ENCODE measurements at places on chromosomes 2 and 18.
A peak's percentile ranks its signal among the peaks of the same experiment; 100 is the strongest.

DNA sequence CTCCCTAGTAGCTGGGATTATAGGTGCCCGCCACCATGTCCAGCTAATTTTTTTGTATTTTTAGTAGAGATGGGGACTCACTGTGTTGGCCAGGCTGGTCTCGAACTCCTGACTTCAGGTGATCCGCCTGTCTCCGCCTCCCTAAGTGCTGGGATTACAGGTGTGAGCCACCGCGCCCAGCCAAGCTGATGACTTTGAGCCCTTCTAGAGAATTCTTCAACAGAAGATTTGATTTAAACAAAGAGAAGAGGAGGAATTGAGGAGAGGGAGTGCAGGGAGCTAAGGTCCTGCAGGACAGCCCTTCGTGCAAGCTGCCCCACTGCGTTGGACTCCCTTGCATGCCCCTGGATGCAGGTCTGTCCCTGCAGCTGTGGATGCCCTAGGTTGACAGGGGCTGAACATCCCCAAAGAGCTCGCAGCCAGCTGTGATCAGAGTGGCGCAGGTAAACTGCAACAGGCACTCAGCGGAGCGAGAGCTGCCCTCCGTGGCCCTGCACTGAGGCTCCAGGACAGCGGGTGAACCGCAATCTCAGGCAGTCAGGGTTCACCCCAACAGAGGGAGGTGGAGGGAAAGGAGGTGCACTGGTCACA is 13.7 kb downstream of the ADRA2B start:
- DNase-seq, result no peak

DNA sequence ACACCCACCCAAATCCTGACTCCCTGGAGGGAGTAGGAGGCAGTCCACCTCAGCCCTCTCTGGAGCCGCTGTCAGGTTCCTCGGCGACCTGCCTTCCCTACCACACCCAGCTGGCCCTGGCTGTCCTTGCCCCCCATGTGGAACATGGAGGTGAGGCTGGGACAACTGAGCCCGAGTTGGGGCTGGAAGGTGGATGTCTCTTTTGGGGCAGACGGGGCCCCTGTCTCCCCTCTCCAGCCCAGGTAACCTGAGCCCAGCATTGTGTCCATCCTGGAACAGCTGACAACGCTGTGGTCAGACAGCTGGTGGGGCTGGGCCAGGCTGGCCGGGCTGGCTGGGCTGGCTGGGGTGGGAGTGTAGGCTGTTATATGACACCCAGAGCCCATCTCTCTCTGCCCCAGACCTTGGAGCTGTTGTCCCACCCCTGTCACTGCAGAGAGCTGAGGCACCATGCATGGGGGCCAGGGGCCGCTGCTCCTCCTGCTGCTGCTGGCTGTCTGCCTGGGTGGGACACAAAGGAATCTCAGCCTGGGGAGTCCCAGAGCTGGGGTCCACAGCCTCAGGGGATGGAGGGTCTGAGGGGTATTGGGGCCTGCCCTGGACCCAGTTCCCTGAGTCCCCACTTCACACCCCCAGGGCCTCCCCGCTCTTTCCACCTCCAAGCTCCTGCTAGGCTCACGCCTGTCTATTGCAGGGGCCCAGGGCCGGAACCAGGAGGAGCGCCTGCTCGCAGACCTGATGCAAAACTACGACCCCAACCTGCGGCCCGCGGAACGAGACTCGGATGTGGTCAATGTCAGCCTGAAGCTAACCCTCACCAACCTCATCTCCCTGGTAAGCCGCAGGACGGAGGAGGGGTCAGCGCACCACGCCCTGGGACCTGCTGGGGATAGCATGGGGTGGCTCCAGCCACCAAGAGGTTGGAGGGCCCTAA is at the start of gene CHRNG:
TSS of gene CHRNG (plus strand) at position 395 of the 934 bp plus-strand sequence. CDS start at position 451, 56 bp downstream.
- DNase-seq, result no peak

DNA sequence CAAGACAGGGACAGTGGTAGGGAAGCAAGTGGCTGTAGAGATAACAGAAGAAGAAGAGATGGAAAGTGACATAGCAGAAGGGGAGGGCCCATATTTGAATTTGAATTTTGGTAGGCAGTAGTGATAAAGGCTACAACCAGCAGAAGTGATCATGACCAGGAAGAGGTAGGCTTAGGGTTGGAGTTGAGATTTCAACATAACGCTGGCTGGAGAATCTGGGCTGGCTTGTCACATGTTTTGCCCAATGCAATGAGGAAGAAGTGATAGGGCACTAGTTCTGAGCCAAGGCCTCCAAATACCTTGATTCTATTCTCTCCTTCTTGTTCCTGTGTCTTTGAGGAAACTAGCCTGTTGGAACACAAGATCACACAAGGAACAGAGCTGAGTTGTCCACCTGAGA is 69.4 kb downstream of the SCG2 start:
- no peak for DNase-seq

GRCh38 chr2:65916785-65917295 is 484.4 kb upstream of the SPRED2 start:
- no peak for DNase-seq

DNA sequence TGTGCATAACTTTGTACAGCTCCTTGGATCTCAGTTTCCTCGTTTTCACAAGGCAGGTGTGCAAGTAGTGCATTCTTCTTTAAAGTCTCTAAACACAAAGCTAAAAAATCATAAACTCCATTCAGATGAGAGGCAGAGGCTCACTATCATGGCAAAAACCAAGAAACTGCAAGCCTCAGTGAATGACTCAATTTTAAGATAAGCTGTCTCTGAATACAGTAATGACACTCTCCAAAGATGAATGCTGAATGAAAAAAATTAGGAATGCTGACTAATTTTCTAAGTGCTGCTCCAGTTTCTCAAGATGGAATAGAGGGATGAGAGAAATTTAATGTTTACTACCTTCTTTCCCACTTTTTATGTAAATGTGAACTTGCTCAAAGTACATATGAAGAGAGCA is 17.2 kb downstream of the B4GALT6 start:
- DNase-seq, result no peak

DNA sequence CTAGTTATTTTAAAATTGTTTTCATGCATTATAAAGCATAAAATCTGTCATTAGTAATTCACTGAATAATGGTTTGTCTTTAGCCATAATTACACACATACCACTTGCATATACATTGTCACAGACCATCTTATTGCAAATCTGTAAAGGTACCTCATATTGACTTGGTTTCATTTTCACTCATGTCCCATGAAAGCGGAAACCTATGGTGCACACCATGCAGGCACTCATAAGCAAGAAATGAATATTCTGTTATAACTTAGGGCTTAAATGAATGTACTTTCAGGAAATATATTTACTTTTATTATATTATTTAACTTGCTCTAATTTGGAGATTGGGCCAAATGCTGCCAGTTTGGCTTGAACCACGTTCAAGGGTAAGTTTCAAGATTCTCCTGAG is 29.2 kb upstream of the STK17B start:
- no peak for DNase-seq

GRCh38 chr2:176729706-176730569 is 460.7 kb downstream of the MTX2 start:
- DNase-seq, result no peak

DNA sequence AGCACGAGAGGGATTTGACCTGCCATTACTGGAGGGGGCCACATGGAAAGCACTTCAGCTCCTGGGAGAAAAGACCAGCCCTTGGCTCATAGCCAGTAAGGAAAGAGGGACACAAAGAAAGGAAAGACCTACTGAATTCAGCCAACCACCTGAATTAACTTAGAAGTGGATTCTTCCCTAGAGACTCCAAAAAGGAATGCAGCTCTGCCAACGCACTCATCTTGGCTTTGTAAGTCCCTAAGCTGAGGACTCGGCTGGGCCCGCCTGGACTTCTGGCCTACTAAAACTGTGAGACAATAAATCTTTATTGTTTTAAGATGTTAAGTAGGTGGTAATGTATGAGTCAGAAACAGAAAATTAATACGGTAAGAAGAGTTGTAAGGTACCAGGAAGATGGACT is 11.5 kb downstream of the ATF2 start:
- peak; percentile 76 for DNase-seq

- DNase-seq, result no peak
These were observed 5.4 kb downstream of the TTLL4 start for GRCh38 chr2:218716070-218716469.

DNA sequence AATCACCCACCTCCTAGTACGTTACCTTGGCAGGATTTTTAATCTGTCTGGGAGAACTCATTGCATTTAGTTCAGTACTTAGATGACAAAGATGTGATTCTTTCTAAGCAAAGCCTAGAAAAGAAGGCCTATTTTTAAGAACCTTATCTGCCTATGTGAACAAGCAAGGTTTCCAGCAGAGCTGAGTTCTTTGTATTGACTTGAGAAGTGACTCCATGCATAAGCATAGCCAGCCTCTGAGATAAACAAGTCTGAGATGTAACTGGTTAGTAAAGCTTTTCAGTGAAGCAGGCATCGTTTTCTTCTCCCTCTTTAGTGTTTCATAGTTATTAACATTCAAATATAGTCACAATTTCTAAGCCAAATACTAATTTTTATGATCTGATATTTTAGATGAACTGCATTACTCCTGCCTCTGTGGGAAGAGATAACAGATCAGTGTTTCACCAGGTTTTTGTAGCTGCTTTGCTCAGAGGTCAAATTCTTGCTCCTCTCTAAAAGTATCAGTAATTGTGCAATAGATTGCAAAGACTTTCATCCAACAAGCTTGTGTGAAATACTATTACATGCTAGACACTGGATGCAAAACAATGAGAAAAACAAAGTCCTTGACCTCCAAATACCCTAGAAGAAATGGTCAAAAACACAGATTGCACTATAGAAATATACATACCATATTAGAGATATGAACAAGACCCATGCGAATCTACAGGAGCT is 107.8 kb downstream of the MBD2 start:
- DNase-seq, result no peak

DNA sequence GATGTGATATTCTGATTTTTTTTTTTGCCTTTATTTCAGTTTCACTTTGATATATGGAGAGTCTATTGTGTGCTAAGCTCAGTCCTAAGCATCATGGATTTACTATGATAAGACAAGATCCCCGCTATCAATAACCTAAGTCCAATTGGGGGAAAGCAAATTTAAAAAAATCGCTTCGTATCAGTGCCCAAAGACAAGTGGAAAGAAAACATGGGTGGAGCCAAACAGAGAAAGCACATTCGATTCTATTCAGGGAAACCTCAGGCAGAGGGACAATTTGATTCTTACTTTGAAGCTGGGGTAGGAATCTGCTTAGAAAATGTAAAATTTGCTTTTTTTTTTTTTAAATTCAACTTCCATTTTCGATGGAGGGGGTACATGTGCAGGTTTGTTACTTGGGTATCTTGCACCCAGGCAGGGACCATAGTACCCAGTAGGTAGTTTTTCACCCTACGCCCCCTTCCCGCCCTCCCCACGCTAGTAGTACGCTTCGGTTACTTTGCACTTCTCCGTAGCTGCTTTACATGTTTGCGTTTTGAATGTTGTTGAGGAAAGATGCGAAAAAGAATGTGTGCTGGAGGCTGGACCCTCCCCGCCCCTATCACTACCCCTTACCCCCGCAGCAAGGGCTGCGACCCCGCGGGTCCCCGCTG is 12.4 kb downstream of the KIF5C start:
- DNase-seq, result no peak

- DNase-seq, result no peak
These were observed 28.8 kb upstream of the RMDN2 start for GRCh38 chr2:37896319-37896718.

DNA sequence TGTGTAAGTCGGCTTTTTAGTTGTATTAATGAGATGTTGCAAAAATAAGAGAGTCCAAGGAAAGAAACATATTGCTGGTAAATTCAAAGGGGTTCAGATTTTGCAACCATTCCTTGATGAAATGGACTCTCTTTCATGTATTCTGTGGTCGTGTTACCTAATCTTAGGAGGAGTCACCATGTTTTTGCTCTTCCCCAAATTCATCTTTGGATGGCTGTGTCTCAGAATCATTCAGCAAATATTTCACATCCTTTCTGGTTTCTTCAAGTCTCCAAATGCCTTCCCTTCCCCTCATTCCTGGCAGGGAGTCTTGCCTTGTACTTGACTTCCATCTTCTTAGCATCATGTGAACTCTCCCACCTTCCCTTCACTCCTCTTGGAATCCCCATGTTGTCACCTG is 66.1 kb downstream of the PTPRM start:
- no peak for DNase-seq

- peak; percentile 43 for DNase-seq
These were observed 137.3 kb upstream of the PID1 start for GRCh38 chr2:229408356-229408755.

- DNase-seq, result no peak
These were observed 23.3 kb upstream of the ALPI start for GRCh38 chr2:232432598-232433184.

DNA sequence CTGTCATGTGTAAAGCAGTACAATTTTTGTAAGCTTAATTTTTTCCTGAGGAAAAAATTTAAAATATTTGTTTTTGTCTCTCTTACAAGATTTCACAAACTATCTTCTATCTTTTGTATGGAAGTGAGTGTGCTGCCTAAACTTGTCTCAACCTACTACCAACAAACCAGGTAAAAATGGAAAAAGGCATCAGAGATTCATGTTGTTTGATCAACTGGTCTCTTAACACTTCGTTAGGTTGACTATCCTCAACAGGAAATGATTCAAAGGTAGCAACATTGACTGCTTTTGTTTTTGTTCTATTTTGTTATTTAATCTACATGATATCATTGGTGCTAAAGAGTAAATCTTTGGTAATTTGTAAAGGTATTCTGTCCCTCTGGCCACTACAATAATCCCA is 47.7 kb upstream of the RND3 start:
- no peak for DNase-seq

- DNase-seq, result no peak
These were observed 15.4 kb upstream of the LYPD6B start for GRCh38 chr2:149023091-149023490.

DNA sequence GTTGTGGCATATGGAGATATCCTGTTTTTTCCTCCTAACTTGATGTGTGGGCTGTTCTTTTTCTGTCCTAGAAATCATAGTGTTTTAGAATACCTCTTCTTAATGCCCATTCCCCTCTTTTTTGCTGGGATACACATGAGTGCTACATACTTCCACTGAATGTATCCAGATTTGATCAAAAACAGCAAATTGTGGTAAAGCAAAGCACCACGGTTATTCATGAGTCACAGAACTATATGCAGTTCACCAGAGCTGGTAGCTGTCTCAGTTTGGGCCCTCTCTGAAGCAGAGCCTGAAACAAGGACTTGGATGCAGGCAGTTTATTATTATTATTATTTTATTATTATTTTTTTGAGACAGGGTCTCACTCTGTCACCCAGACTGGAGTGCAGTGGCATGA is 69.9 kb upstream of the CTLA4 start:
- no peak for DNase-seq

All from mucosa of descending colon (tissue), 3 donors.